ENCODE measurements at places on chromosomes 13 and 19.

DNA sequence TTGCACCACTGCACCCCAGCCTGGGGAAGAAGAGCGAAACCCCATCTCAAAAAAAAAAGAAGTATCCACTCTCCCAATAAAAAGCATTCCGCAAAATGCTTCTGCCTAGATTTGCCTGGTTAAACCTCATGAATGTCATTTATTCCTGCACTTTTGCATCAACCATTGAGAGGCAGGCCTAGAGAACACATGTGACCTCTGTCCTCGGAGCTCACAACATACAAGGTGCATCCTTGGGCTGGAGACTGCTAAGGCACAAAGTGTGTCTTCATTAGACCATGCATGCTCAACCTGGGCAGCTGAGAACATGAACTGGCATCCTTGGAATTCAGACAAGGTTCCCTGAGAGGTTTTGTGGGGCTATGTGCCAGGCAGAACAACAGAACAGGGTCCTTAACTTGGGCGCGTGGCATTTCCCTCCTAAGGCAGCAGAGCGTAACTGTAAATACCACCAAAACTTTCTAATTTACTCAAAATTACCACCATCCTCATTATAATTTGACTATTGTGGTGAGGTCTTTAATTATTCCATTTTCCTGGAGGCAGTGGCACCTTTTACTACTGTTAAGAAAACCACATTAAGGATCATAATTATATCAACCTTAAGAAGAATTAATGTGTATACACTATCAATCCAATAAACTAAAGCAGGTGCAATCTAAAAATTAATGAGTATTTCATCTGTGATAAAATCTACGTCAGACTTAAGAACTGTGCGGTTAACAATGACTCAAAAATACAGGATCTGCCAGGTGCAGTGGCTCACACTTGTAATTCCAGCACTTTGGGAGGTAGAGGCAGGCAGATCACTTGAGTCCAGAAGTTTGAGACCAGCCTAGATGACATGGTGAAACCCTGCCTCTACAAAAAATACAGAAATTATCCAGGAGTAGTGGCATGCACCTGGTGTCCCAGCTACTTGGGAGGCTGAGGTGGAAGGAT, 13.8 kb downstream of the RCBTB1 start:
- no peak for DNase-seq

GRCh38 chr19:4811328-4812131, 20.0 kb downstream of the TICAM1 start:
- DNase-seq, result peak; percentile 56

DNA sequence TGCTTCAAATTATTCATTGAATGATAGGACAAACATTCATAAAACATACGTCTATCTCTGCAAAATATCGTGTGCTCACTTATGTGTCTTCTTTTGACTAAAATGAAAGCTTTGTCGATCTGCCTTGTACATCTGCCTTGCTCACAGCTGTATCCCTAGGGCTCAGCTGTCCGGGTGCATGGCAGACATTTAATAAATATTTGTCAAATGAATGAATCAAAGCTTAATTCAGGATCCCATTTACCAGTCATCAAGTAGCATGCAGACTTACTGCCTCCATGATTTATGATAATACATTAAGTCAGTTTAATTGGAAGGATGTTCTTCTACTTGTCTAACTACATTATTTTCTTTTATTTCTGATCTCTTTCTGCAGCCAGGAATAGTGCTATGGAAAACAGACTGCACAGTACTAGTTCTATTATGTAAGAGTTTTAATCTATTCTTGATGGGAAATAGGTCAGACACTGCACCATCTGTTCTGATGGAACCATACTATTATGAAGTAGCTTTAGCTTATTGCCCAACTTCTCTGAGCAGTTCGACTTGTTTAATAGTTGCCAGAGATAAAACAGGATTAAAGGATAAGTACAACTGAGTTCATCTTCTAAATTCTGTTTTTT, 13.2 kb downstream of the SLC46A3 start:
- DNase-seq, result no peak

- DNase-seq, result no peak
These were observed 266.2 kb upstream of the SOX21 start for GRCh38 chr13:94978516-94978915.

GRCh38 chr13:21436582-21436981, 22.5 kb downstream of the ZDHHC20 start:
- no peak for DNase-seq

GRCh38 chr13:91776611-91777193, 378.3 kb downstream of the GPC5 start:
- no peak for DNase-seq

- no peak for DNase-seq
These were observed 69.1 kb downstream of the ATP7B start for GRCh38 chr13:51942189-51942588.

DNA sequence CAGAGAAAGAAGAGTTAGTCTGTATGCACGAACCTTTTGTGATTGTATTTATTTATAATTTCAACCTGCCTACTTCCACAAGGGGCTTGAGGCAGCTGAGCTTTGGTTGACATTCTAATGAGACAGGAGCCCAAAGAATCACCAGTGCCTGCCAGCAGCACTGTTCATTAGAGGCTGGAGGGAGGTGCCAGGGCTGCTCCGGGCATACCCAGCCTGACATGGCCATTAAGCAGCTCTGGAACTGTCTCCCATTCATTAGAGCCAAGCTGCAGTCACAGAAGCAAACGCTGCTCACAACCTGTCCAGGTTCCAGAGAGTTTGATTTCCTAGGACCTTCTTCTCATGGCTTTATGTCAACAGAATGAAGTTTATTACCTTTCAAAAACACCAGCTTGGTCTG, 425.5 kb downstream of the RFC3 start:
- no peak for DNase-seq

DNA sequence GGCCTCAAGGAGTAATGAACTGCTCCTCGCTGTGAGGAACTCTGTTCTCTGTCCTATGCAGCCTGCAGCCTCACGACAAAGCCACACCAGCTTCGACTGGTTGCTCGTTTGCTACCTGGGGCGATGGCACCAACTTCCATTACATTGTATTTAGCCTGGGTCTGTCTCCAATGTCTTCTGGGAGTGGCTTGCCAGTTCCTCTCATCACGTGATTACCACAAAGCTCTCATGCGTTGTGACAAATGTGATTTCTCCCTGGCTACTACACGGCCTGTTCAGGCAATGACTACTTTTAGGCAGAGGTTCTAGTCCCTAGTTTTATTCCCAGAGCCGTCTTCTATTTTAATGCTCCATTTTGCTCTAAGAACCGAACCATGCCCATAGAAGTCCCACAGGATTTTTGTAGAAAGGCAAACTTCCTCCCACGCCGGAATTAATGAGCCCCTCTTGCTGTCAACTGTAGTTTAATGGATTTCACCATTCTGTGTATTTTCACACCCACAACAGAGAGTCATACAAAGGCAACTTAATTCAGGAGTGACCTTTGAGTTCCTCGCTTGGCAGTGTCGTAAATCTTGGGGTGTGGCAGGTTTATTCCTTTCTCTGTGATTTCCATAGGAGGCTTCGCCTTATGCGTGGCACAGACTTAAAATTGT, 351.9 kb downstream of the EFNB2 start:
- DNase-seq, result no peak

DNA sequence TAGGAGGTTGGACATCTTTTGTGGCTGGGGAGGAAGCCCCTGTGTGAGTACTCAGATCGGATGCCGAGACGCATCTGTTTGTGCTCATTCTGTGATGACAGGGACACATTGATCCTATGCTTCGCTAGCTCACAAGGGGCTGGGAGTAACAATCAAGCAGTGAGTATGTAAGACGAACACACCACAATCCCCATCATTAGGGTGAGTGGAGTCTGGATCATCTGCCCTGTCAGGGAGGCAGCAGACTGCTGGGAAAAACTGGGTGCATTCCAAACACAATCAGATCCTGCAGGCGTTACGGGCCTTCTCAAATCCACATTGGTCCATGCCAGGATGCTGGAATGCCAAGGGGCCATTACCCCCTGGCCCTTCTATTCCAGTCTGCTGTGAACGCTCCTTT, 64.1 kb upstream of the TSHZ3 start:
- no peak for DNase-seq

GRCh38 chr19:17359905-17360800, 17.0 kb downstream of the PLVAP start:
- DNase-seq, result no peak

DNA sequence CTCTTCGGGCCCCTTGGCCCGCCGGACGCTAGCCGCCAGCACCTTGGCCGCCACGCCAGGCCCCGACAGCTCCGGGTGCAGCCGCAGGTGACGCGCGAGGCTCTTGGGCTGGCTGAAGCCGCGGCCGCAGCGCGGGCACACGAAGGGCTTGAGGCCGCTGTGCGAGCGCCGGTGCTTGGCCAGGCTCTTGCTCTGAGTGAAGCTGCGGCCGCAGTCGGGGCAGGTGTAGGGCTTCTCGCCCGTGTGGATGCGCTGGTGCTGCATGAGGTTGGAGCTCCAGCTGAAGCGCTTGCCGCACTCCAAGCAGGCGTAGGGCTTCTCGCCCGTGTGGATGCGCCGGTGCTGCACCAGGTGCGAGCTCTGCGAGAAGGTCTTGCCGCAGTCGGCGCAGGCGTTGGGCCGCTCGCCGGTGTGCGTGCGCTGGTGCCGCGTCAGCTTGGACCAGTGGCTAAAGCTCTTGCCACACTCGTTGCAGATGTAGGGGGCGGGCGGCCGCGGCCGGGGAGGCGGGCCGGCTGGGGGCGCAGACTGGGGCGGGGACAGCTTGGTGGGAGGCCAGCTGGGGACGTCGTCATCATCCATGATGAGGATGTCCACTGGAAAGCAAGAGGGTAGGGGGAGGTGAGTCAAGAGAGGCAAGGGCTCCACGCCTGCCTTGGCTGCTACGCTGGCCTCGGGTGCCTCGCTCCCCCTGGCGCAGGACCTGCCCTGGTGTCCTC, 32.4 kb downstream of the ZNF787 start:
- DNase-seq, result no peak

DNA sequence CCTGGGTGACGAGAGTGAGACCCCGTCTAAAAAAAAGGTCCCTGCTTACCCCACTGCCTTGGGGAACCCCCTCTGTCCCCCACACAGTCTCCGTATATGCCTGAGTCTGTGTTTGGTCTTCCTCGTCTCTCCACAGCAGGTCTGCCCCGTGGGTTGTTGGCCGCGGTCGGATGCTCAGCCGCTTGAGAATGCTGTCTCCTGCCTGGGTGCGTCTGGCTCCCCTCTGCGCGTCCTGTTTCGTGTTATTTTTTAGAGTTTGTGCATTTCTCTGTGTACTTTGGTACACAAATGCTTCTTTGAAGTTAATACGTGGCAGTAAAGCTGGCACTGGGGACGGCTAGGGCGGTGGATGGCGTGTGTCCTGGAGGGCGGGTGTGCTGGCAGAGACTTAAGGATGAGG, 34.9 kb downstream of the KDM4B start:
- DNase-seq, result no peak

GRCh38 chr19:33005440-33005839, 33.4 kb downstream of the FAAP24 start:
- DNase-seq, result no peak

DNA sequence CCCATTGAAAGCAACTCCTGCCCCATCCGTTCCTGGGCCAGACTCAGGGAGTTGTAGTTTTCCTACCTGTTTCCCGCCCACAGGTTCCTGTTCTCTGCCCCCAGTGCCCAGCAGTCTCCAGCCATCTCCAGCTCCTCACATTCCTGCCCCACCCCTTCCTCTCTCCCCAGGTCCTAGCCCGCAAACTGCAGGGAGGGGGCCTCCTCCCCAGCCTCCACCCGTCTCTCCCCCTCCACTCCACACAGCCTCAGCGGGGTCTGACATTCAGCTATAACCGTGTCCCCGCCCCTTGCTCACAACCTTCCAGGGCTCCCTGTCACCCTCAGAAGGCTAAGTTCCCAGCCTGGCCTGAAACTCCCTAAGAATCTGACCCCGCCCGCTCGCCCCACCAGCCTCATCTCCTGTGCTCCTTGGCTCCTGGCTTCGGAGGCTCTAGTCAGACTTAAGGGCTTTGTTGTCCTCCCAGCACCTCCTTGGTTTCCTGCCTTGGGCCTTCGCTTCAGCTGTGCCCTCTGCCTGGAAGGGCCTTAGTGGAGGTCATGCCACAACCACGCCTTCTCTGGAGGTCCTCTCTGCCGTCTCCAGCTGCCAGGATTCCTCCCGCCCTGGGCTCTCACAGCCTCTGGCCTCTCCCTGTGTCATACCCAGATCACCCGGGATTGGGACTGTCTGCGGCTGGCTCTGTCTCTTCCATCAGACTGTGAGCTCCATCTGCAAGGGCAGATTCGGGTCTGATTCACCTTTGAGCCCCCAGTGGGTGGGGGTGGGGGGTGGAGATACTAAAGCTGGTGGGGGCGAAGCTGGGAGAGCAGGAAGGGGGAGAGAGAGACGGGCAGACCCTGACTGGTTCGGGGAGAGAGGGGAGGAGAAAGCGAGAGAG, 5.1 kb upstream of the SPACA6 start:
- DNase-seq, result no peak

GRCh38 chr13:50448535-50448998, 394.9 kb downstream of the DLEU7 start:
- no peak for DNase-seq

DNA sequence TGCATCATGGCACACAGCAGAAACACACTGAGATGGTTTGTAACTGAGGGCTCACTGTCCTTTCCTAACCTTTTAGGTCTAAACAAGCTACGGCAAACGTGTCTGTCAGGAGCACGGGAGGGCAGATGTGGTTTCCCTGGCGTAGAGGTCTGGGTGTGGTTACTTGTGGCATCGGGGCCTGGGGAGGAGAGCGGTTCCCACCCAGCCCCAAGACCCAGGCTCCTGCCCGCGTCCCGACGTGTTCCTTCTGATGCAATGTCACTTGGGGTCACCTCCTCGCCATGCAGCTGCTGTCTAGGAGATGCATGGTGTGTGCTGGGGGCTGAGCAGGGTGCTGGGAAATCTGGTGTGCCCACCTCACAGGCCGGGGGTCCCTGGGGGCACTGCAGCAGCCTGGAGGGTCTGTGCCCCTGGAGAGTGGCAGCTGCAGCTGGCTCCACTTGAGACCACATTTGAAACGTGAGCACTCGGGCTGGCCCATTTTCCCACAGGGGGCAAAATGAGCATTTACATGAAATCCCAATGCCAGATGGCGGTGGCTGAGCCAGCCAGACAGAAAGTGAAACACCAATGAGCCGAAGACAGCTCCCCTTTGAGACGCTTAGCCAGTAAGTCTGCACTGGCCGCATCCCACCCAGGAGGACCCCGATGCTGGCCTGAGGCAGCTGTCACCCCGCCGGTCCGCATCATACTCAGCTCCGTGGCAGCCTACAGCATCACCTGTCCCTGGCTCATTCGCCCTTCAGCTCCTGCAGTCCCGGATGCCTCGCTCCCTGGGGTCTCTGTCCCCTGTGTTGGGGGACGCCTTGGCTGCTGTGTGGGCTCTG, 22.3 kb upstream of the MYDGF start:
- no peak for DNase-seq

GRCh38 chr13:50715402-50716146, 127.9 kb downstream of the DLEU7 start:
- DNase-seq, result no peak

- no peak for DNase-seq
These were observed 178.8 kb upstream of the RFC3 start for GRCh38 chr13:33639158-33639557.

DNA sequence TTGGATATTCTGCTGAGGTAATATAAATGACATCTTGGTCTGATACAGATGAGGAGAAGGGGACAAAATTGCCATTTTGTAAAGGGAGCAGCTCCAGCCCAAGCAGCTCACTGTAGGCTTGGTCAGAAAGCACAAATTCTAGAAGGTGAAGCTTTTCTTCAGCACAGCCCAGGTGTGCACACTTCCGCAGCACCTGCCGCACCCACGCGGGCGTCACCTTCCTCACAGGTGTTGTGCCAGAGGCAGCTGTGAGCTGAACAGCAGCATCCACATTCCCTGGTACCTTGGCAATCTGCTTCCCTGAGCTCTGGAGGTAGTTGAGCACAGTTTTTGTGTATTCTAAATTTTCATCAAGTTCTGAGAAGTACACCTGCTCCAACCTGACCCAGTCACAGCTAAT, 79.0 kb downstream of the SACS start:
- DNase-seq, result no peak

- DNase-seq, result no peak
These were observed 133.9 kb downstream of the DCT start for GRCh38 chr13:94345374-94346195.

Data from neuronal stem cell (in vitro differentiated cells).